ENCODE measurements at places on chromosomes 7 and 10.

GRCh38 chr10:52574697-52575096 is 197.9 kb downstream of the MBL2 start:
- no peak for DNase-seq

DNA sequence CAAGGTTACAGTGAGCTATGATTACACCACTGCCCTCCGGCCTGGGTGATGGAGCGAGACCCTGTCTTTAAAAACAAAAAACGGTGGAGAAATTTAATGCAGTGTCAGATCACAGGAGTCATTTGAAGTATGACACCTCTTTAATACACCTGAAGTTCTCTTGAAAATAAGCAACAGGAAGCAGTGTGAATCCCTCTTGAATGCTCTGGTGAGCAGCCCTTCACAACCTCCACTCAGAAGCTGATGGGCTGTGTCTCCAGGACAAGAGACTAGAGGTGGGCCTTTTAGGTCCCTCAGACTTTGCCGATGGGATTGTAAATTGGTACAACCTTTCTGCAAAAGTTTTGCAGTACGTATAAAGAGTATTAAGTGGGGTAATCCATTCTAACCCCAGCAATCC is 50.1 kb downstream of the CYP26A1 start:
- DNase-seq = no peak

DNA sequence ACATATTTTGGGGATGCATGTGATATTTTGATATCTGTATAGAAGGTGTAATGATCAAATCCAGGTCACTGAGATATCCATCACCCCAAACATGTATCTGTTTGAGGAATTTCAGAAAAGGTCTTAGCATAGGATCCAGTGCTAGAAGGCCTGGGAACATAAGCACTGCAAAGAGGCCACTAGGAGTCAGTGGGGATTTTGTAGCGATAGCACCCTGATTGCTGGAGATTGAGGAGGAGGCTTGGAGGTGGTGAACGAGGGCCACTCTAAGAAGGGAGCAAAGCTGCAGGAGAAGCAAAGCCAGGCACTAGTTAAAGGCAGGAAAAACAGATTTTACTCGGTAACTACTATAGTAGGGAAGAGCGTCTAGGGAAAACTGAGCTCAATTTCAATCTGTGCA is 324.0 kb downstream of the LHFPL3 start:
- DNase-seq = no peak

DNA sequence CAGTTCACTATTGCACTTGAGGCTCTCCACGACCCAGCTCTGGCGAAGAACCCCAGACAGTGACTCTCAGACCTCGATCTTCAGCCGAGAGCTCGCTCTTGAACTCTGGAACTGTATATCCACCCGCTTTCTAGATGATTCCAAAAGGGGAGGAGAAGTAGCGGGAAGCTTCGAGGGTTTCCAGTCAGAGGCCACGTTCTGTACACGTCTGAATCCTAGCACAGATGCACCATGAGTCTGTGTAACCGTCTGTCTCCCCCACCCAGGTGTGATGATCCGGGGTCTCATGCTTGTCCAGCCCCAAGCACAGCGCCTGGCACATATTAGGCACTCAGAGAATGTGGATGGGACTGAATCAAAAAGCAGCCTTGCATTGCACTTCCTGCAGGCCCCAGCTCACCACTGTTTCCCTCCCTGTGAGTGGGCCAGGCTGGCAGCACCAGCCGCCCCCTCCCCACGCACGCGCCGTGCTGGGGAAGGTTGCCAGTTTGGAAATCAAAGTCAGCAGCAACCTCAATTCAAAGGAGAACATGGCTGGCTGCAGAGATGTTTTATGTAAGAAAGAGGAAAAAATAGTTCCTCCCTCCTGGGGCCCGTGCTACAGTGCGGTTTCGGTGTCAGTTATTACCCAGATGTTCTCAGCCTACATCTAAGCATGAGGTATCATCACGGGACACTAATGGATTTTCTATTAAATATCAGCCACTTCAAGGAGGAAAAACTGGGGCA is 5.7 kb downstream of the GRID2IP start:
- no peak for DNase-seq

DNA sequence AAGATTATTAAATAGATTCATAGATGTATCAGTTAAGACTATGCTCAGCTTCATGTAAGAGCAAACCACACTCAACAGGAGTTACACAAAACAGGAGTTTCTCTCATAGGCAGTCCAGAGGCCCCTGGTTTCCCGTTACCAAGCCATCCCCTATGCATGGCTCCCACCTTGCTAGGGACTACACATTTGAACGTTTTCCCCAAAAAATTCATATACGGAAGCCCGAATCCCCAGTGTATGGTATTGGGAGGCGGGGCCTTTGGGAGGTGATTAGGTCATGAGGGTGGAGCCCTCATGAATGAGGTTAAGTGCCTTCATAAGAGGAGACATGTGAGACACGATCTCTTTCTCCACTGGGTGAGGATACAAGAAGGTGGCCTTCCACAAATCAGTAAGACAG is 29.1 kb downstream of the RSU1 start:
- DNase-seq = no peak

- no peak for DNase-seq
Measured at GRCh38 chr10:77526868-77527617, 110.6 kb downstream of the KCNMA1 start.

GRCh38 chr7:132112106-132112505 is 464.2 kb downstream of the PLXNA4 start:
- no peak for DNase-seq

DNA sequence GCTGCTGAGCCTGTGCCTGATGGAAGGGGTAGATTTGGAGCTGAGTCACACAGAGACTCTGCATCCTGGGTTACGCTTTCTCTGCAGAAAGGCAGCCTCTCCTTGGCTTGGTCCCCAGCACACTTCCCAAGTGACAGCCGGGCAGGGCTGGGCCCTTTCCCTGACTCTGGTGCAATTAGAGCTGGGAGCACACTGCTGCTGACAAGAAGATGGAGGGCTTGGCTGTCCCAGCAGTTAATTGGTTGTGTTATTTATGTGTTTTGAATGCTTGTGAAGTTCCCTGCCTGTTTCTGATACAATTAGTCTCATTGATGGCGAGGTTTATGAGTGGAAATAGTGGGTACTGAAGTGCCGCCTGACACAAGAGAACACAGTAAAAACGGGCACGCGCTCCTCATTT is 123.6 kb downstream of the TCERG1L start:
- DNase-seq = no peak

- no peak for DNase-seq
Measured at GRCh38 chr7:139714163-139714901, 63.5 kb downstream of the HIPK2 start.

- DNase-seq = no peak
Measured at GRCh38 chr10:78332012-78332411, 298.3 kb downstream of the RPS24 start.

DNA sequence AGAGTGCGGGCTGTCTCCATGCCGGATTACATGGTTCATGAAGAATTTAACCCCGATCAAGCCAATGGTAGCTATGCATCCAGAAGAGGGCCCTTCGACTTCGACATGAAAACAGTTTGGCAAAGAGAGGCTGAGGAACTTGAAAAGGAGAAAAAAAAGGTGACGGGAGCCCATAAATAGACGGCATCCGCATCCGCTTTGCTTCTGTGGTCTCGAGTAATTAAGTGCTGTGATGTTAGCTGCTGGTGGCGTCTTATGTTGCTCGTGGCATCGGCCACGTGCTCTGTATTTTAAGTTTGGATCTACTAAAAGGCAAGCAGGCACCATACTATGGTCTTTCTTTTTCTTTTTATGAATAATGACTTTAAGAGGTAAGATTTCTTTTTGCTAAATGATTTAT is 11.1 kb downstream of the C7orf57 start:
- no peak for DNase-seq

GRCh38 chr10:22170582-22170981 is 47.2 kb downstream of the EBLN1 start:
- DNase-seq = no peak

DNA sequence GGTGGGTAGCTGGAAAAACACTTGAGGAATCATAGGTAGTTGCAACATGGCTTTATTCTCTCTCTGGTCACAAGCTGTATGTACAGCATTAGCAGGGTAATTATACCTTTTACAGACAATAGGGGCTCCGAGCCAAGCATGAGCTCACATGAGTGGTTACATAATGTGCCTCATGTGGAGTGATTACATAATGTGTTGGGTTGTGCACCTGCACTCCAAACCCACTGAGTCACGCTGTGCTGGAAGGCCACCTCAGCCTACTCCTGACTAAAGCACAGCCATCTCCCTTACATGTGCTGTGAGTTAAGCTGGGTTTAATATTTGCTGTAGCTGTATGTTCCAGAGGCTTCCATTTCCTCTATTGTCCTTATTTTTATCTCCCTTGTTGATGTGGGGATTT is 348.7 kb upstream of the SEMA3C start:
- no peak for DNase-seq

GRCh38 chr10:85003083-85003482 is 674.7 kb downstream of the CCSER2 start:
- DNase-seq = no peak

GRCh38 chr7:155864991-155865690 is 52.9 kb upstream of the SHH start:
- DNase-seq = no peak

- no peak for DNase-seq
Measured at GRCh38 chr10:128664729-128665128, 538.5 kb upstream of the MKI67 start.

All from stimulated activated CD8-positive, alpha-beta memory T cell treated with anti-CD3 and anti-CD28 coated beads, Interleukin-4, amount 100 ng/mL, for 1 hour (primary cell).